ENCODE measurements at places on chromosomes 6 and 20.

DNA sequence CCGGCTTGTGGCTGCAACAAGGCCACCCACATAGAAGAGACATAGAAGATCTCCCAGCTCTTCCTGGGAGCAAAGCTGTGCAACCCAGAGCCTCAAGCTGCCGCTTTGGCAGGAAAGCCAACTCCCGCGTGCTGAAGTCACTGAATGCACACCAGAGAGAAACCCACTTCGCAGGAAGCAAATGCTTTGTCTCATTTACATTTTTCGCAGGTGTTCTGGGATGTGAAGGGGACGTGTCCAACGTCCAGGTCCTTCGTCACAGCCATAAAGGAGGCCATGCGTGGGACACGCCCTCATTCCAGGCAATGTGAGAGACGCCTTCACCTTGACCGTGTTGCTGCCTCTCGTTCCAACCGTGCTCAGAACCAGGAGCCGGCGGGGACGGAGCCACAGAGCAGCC lies 24.4 kb downstream of the KCNQ2 start:
- DNase-seq, result no peak

- DNase-seq, result peak; percentile 31
These were observed 274.1 kb downstream of the CLIC5 start for GRCh38 chr6:45741437-45742171.

- no peak for DNase-seq
These were observed 96.7 kb downstream of the BACH2 start for GRCh38 chr6:90199900-90200299.

DNA sequence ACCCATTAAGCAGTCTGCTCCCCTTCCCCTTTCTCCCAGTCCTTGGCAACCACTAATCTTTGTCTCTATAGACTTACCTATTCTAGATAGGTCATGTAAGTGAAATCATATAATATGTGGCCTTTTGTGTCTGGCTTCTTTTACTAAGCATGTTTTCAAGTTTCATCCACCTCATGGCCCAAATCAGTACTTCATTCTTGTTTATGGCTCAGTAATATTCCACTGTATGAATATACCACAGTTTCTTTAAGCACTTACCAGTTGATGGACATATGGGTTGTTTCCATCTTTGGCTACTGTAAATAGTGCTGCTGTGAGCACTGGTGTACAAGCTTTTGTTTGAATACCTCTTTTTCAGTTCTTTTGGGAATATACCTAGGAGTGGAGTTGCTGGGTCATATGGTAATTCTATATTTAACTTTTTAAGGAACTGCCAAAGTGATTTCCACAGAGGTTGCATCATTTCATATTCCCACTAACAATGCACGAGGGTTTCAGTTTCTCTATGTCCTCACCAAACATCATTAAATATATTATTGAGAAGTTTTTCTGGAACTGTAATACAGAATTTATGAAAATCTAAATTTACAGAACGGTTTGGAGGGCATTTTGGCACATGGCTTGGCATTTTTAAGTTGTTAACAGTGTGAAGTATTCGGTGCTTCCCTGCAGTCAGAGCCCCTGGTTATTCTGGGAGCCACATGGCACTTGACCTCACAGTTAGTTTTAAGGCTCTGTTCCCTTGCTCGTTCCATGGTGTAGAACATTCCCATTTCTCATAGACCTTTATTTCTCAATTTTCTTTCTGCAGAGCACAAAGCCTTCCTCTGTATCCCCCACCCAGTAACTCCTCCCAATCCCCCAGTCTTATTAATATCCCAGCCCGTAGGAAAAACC lies 27.0 kb upstream of the DTNBP1 start:
- DNase-seq, result no peak

GRCh38 chr6:123604067-123604466 lies 32.7 kb downstream of the TRDN start:
- no peak for DNase-seq

GRCh38 chr6:24911796-24912382 lies 23.9 kb downstream of the RIPOR2 start:
- DNase-seq, result no peak

DNA sequence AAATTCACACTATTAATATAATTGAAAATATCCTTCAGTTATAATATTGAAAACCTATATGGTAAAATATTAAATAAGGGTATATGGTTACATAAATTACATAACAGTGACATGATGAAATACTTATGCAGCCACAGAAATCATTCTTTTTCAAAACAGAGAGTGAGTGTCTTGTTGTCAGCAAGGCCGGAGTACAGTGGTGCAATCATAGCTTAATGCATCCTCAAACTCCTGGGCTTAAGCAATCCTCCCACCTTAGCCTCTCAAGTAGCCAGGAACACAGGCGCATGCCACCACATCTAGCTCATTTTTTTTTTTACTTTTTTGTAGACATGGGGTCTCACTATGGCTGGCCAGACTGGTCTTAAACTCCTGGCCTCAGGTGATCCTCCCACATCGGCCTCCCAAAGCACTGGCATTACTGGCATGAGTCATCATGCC lies 40.4 kb downstream of the FAM8A1 start:
- no peak for DNase-seq

- DNase-seq, result no peak
These were observed 19.9 kb upstream of the POPDC3 start for GRCh38 chr6:105199711-105200110.

GRCh38 chr6:87669051-87669450 lies 33.0 kb downstream of the AKIRIN2 start:
- DNase-seq, result no peak

DNA sequence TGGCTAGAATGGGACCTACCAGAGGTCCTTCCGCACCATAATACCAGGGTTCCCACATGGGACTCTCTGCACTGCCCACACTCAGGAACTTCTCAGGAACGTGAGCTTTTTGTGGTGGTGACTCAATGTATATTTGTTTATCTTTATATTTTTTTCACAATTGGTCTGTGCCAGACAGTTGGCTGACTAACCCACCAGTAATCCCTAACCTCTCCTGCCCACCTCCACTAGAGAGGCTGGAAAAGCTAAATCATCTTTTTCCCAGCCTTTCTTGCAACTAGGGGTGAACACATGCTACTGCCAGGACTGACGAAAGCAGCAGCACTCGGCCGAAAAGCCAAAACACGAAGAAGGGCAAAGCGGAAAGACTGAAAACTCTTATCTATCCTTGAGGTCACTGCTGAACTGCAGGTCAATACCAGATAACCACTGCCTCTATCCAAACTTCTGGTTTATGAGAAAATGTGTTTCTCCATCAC lies 112.9 kb downstream of the TRERF1 start:
- DNase-seq, result no peak

GRCh38 chr6:157768863-157769551 lies 54.0 kb upstream of the SNX9 start:
- peak; percentile 21 for DNase-seq

GRCh38 chr20:4613718-4614620 lies 107.7 kb upstream of the PRND start:
- DNase-seq, result peak; percentile 83

DNA sequence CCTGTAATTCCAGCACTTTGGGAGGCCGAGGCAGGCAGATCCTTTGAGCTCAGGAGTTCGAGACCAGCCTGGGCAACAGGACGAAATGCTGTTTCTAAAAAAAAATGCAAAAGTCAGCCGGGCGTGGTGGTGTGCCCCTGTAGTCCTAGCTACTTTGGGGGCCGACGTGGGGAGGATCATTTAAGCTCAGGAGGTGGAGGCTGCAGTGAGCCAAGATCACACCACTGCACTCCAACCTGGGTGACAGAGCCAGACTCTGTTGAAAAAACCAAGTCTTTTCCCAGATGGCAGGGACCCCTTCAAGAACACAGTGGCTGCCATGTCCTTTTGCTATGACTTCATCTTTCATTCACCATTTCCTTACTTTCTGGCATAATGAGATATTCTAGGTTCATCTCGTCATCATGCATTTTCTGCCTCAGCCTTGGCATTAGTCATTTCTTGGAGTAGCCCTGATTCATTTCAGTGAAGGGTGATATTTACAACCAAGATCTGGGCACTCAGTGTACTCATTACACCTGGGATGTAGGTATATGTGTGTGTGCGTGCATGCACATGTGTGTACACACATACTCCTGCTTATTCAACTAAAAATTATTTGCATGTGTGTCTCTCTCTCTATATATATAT lies 61.4 kb upstream of the TOX2 start:
- DNase-seq, result no peak

DNA sequence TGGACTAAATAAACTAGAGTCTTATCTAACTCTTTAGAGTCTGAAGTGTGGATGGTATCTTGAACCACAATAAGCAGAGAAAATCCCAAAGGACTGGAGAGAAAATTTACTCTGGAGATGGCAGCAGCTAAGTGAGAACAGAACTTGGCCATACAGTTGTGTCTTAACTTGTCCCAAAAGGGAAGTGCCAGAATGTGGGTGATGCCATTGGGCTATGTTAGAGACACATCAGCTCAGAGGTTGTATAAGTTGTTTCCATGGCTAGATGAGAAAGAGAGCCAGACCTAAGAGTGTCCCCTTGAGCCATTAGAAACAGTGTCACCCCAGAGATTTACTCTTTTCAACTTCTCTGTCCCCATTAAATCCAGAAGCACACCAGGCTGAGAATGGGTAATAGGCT lies 36.2 kb downstream of the FOXO3 start:
- no peak for DNase-seq

DNA sequence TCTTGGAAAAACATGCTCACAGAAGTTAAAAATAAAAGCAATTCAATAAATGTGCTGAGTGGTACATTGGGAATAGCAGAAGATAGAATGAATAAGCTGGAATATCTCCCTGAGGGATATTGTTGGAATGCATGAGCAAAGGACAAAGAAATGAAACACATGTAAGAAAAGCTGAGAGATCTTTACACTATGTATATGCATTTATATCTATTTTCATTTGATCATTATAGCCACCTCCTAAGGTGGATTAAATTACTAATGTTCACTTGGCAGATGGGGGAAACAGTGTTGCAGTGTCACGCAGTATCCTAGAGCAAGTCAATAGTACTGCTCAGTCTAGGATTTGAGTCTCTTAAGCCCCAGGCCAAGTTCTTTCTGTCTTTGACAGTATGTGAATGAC lies 542.0 kb upstream of the MARCKS start:
- DNase-seq, result no peak

DNA sequence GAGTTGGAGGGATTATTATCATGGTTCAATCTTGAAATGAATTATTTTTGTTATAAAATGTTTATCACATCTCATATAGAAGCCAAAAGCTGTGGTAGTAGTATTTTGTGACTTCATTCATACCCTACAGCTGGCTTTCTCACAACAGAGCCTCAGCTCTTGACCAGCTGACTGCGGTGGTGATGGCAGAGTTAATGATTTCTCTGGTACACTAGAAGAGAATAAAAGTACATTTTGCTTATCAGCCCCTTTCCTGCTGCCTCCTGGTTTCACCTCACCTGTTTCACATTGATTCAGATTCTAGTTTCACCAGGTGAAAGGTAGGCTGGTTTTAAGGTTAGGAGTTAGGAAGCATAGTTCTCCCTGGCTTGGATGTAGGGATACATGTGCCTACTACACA lies 55.7 kb downstream of the AFG1L start:
- DNase-seq, result no peak

- DNase-seq, result peak; percentile 46
These were observed 979 bp upstream of the SOD2 start for GRCh38 chr6:159693894-159694545.

GRCh38 chr6:157653521-157653920 lies 169.5 kb upstream of the SNX9 start:
- DNase-seq, result no peak

- no peak for DNase-seq
These were observed 426.6 kb downstream of the FRK start for GRCh38 chr6:115634131-115634530.

DNA sequence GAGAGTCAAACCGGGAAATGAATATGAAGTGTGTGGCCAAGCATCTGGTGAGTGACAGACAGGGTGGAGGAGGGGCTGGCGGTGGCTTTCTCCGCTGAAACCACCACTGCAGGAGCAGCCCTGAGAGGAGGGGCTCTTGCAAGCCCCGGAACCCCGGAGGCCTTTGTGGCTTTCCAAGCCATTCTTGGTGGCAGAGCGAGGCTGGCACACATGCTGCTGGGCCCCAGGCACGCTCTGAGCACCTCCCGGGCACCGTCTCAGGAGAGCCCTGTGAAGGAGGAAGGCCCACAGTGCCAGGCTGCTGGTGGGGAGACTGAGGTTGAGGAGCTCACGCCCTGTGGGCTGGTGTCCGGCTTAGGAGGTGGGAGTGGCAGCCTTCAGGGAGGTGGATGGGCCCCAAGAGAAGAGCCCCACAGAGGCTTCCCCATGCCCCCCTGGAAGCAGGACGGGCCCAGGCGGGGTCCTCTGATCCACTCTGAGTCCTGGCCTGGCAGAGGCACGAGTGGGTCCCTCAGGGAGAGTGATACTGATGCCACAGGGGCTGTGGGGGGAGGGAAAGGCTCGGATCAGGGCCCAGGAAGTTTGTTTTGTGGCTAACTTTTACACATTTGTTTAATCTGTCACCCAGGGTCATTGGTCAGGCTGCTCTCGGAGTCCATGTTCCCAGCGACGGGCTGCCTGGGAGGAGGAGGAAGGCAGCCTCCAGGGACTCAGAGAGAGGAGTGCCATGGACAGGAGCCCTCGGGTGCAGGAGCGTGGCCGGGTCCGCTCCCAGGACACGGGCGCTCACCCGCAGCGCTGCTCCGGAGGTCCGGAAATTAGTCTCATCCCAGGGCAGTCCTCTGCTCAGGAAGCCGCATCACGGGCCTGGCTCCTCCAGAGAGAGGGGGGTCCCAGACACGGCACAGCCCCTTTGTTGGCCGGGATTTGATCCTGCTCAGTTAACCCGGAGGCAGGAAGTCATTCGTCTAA lies 170.7 kb downstream of the ERMARD start:
- peak; percentile 63 for DNase-seq

GRCh38 chr6:69650703-69651102 lies 146.1 kb downstream of the LMBRD1 start:
- no peak for DNase-seq

DNA sequence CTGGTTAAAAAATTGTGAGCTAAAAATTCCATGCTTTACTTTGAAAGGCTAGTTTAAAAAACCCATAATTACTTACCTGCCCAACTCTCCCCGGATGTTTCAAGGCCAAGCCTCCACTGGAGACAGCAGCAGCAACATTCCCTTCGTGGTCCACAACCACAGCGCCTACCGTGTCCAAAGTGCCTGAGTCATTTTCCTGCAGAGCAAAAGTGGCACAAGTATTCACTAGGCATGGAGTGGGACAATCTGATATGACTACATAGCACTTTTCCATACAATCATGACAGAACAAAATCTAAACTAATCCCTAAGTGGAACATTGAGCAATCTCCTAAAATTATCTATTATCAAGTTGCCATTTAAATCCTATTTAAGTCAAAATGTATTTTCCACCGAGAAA lies 104.8 kb downstream of the TASP1 start:
- DNase-seq, result no peak

DNA sequence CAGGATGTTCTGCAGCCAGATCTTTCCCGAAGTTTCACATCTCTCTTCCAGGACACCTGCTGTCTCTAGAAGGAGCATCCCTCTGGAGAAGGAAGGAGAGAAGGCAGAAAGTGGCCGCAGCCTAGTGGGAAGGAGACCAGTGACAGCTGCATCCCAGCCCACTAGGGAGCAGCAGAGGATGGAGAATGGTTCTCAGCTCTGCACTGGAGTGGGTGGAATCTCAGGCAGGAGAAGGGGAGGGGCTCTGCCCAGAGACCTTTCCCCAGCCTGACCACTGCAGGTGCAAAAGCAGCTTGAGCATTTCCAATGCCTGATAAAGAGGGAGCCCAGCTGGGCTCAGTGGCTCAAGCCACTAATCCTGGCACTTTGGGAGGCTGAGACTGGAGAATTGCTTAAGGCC lies 32.3 kb downstream of the NCR2 start:
- DNase-seq, result peak; percentile 22
